Lung (tissue), 17 donors: ENCODE measurements at places on chromosomes 2 and 18. TPM values are rescaled to one million over a fixed set of nuclear protein-coding genes. Genes with fewer than 3 reads are reported as not detected.
A peak's percentile ranks its signal among the peaks of the same experiment; 100 is the strongest.

DNA sequence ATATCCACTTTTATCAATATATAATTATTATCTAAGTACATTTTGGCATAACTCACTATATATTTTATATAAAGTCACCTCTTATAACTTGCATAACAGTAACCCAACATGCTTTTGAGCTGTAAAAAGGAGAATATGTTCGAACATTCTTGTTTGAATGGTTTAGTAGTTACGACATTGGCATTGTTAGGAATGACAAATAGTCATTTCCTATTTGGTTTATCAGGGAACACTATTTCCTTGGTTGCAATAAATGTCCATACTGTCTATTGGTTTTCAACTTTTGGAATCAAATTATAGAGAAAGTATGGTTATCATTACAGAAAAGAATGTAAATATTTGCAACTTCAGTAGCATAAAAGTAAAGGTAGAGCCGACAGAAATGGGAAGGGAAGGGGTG, 124.1 kb downstream of the PARD3B start:
- no peak for DNase-seq
- no peaks in the 10 kb centered on the region for H3K36me3 ChIP-seq
- no peak overlapping the region for H3K27ac ChIP-seq

The CETN1 gene
- not detected for total RNA-seq

GRCh38 chr2:163044114-163044513, 205.5 kb upstream of the KCNH7 start:
- no peaks in the 10 kb centered on the region for H3K4me1 ChIP-seq
- no peak overlapping the region for H3K4me3 ChIP-seq
- DNase-seq: no peak
- no peaks in the 10 kb centered on the region for H3K27me3 ChIP-seq
- no peaks in the 10 kb centered on the region for H3K36me3 ChIP-seq
- no peak overlapping the region for H3K27ac ChIP-seq

DNA sequence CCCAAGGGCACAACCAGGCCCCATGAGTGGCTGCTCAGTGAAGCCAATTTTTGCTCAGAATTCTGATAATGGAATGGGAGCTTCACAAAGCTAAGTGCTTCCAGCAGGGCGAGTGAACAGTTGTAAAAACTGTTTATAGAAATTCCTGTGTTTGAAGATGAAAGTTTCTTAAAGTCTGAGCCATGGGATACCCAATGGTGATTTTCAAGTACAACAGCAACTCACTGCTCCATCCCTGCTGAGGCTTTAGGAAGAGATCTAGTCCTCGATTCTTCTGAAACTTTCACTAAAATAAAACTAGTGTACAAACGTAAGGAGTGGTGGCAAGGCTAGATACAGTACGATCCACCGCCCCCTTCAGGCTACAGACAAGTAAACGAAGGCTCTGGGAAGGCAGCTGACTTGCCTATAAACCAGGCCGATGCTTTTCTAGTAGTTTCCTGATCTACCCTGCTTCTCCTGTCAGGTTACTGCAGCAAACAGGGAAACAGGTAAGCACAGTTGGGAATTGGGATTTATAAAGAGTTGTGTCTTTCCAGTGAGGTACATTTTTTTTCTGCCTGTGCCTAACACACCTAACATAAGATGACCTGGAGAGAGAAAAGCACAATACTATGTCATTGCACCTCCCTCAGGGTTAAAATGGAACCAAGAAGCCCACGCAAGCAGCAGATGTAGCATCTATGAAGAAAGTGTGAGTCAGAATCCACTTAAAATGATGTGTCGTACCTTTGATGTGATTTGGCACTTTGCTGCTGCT, 108.7 kb downstream of the UXS1 start:
- H3K4me3 ChIP-seq: no peak overlapping the region
- peak; percentile 60 for DNase-seq
- no peak overlapping the region for H3K27ac ChIP-seq
- no peaks in the 10 kb centered on the region for H3K36me3 ChIP-seq
- H3K27me3 ChIP-seq: no peaks in the 10 kb centered on the region

GRCh38 chr2:115161081-115161770, 718.8 kb downstream of the DPP10 start:
- H3K36me3 ChIP-seq: no peaks in the 10 kb centered on the region
- no peak overlapping the region for H3K27ac ChIP-seq
- H3K4me1 ChIP-seq: no peaks in the 10 kb centered on the region
- no peak overlapping the region for H3K4me3 ChIP-seq
- DNase-seq: peak; percentile 80
- peaks cover 32% of the 10 kb centered on the region for H3K27me3 ChIP-seq

The IGFBP5 gene
- 196 TPM for total RNA-seq

GRCh38 chr2:25305775-25306174, 36.0 kb downstream of the DNMT3A start:
- no peaks in the 10 kb centered on the region for H3K27me3 ChIP-seq
- no peak for DNase-seq
- no peak overlapping the region for H3K4me3 ChIP-seq
- H3K4me1 ChIP-seq: peaks cover 24% of the 10 kb centered on the region

DNA sequence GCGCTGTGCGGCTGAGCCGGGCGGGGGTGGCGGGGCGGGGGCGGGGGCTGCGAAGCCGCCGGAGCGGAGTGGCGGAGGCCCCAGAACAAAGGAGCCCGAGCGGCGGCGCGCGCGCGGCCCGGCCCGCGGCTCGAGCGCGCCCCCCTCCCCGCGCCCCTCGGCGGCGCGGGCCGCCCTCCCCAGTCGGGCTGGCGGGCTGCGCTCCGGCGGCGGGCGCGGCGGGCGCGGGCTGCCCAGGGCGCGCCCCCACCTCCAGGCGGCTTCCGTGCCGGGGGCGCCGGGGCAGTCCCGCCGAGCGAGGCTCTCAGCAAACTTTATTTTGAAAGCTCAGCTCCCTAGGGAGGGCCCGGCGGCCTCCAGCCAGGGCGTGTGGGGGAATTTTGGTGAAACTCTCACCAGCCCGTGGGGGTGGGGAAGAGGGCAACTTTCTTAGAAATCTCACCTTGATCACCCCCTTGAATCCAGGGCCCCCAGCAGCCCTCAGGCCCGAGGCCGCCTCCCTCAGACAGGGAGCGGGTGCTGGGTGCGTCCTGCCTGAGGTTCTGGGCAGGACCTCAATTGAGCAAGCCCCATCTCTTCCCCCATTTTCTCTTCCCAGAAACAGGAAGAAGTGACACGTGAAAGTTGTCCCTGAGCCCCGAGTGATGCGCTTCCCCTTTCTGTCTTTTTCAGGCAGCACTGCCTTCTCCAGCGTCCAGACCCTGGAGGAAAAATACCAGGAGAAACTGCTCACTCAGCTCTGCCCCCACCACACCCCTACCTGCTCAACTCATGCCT, 786 bp downstream of the TET3 start:
- H3K4me1 ChIP-seq: peaks cover 33% of the 10 kb centered on the region
- peak; percentile 40 for DNase-seq
- peak overlapping the region; percentile 50 for H3K4me3 ChIP-seq
- H3K27ac ChIP-seq: no peak overlapping the region

DNA sequence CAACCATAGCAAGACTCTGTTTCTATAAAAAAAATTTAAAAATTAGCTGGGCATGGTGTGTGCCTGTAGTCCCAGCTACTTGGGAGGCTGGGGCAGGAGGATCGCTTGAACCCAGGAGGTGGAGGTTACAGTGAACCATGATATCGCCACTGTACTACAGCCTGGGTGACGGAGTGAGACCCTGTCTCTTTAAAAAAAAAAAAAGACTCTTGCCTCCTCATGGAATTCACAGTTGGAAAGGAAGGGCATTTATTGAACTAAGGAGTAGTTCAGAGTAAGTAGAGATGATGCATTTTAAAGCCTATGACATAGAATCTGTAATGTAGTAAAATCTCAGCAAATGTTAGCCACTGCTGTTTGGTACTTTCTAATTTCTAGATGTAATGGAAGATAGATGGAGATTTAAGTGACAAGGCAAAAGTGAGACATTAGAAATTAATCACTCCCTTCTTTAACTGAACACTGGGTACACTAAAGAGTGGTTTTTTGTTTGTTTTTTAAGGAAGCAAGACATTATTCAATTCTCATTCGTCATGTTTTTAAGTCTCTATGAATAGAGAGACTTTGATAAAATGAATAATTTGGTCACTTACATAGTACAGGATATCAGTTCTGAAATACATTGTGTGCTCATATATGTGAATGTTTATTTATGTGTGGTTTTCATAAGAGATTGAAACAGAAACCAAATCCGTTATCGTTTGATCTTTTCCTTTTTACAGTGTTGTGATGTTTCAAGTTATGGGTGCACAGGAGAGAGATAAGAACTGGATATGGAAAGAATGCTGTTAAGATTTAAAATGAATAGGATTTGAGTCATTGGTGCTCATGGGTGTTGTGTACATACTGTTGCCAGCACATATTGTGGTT, 186.1 kb upstream of the STON1 start:
- peaks cover 11% of the 10 kb centered on the region for H3K36me3 ChIP-seq
- no peak overlapping the region for H3K4me3 ChIP-seq
- peak; percentile 22 for DNase-seq
- peaks cover 17% of the 10 kb centered on the region for H3K4me1 ChIP-seq

- H3K27me3 ChIP-seq: no peaks in the 10 kb centered on the region
- H3K4me3 ChIP-seq: no peak overlapping the region
- H3K27ac ChIP-seq: no peak overlapping the region
- no peak for DNase-seq
- H3K4me1 ChIP-seq: no peaks in the 10 kb centered on the region
Observed at GRCh38 chr18:59993560-59993959, 93.8 kb downstream of the PMAIP1 start.

DNA sequence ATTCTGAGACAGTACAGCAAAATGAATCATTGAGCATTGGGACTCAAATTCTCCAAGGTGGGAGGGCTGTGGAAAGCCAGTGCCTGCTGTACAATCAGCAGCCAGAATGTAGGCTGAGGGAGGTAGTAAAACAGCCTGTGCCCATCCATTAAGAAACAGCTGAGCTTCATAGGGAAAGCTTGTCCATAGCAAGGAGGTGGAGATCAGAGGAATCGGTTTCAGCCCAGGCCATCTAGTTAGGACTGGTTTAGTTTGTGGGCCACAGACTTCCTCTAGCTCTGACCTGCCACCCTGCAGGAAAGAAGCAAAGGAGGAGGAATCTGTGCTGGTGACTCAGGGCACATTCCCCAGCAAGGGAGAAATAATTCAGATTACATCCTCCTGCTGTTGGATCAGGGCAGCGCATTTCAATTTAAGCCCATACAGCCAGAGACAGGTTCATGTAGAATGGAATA, 333.4 kb downstream of the SETBP1 start:
- peak; percentile 65 for DNase-seq
- H3K4me1 ChIP-seq: peaks cover 2% of the 10 kb centered on the region
- no peak overlapping the region for H3K4me3 ChIP-seq
- no peak overlapping the region for H3K27ac ChIP-seq

DNA sequence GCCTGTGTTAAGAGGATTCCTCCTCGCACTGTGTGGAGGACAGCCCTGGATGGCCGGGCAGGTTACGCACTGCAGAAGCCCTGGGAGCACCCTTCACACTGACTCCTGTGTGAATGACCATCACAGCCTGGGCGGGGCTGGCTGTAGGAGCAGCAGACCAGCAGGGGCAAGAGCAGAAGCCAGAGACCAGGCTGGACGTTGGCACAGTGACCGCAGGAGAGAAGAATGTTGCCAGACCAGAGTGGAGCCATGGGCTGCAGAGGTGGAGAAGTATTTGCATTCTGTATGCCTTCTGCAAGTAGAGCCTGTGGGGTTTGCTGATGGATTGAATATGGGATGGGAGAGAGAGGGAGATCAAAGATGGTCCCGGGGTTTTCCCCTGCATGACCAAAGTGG, 23.1 kb downstream of the LRRFIP1 start:
- H3K27me3 ChIP-seq: no peaks in the 10 kb centered on the region
- no peak overlapping the region for H3K4me3 ChIP-seq
- H3K27ac ChIP-seq: no peak overlapping the region
- H3K36me3 ChIP-seq: no peaks in the 10 kb centered on the region
- no peak for DNase-seq

The SLC30A3 gene
- 0.31 TPM for total RNA-seq

The NEU2 gene
- not detected for total RNA-seq

GRCh38 chr2:199850218-199850717, 724 bp downstream of the FTCDNL1 start:
- no peaks in the 10 kb centered on the region for H3K4me1 ChIP-seq
- peaks cover 32% of the 10 kb centered on the region for H3K27me3 ChIP-seq
- peak overlapping the region; percentile 68 for H3K27ac ChIP-seq
- peak overlapping the region; percentile 70 for H3K4me3 ChIP-seq

- H3K27ac ChIP-seq: no peak overlapping the region
- H3K27me3 ChIP-seq: peaks cover 3% of the 10 kb centered on the region
- no peaks in the 10 kb centered on the region for H3K36me3 ChIP-seq
- H3K4me3 ChIP-seq: no peak overlapping the region
- H3K4me1 ChIP-seq: no peaks in the 10 kb centered on the region
Observed at GRCh38 chr2:1847846-1848598, 103.7 kb upstream of the PXDN start.
